Glomerular endothelial cell (primary cell): ENCODE measurements at places on chromosomes 5 and 9. TPM values are rescaled to one million over a fixed set of nuclear protein-coding genes. Genes with fewer than 3 reads are reported as not detected.

Gene GDA
- 0.05 TPM in 1 of 2 replicates, not detected in the other for total RNA-seq

DNA sequence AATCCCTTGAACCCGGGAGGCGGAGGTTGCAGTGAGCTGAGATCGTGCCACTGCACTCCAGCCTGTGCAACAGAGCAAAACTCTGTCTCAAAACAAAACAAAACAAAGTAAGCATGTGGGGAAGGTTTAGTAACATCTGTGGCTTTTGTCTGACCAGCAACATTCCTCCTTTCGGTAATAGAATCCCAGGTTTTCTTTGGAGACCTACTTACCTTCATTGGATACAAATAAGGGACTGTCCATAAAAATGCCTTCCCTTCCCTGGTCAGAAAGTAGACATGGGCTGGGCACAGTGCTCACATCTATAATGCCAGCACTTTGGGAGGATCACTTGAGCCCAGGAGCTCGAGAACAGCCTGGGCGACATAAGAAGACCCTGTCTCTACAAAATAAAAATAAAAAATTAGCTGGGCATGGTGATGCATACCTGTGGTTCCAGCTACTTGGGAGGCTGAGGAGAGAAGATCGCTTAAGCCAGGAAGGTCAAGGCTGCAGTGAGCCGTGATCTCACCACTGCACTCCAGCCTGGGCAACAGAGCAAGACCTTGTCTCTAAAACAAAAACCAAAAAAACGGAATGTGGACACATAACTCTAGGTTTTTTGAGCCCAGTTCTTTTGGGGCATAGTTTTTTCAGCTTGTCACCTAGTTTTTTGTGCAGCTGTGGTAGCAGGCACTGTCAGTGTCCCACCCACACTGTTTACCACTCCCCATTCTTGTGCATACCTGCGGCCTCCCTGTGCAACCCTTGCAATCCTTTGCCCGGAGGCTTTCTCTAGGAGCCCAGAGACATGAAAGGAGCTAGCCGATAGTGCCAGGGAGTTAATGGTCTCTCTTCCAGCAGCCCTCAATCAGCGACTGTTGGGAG is 9.0 kb upstream of the SPINK4 start:
- no peak for DNase-seq

DNA sequence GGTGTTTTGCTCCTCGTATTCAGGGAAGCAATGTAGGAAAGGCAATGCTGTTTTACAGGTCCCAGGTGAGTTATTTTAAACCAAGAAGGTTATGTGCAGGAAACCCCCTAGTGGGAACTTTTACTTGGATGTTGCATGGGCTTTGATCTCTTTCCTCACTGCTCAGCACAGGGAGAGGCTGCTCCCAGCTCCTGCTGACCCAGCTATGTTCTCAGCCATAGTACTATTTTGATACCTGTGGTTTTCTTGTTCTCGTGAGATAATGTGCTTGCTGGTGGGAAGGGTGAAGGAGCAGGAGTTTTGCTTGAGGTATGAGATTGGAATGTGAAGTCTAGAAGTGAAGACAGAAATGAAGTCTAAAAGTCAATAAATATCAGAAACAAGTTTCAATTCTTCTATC is 265.6 kb upstream of the FBXL7 start:
- DNase-seq: no peak

GRCh38 chr5:9698841-9699240 is 68.7 kb upstream of the TAS2R1 start:
- DNase-seq: no peak

Gene DND1
- total RNA-seq: 0.29 and 1.1 TPM in 2 replicates

DNA sequence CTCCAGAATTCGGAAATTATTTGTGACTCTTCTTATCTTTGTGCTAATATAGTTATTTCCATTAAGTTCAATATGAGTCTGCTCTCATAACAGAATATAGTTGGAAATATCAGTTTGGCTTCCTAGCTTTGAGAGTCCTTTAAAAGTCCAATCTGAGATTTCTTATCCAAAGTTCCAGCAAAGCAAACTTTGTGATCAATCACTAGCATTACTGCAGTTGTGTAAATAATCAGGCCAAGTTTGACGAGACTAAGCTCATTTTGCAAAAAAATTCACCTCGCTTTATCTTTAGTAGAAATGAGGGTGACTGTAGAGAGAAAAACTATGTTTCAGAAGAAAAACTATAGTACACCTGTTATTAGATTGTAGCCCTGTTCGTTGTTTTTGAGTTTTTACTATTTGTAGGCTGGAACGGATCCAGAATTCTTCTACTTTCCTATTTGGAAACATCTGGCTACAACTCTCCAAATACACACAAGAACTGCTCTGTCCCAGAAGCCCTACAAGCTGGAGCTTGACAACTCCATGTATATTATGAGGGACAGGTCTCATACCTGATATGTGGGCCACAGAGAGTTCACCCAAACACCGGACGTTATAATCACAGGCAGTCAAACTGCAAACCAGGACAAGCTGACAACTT is 47.8 kb downstream of the RAPGEF1 start:
- DNase-seq: no peak

Gene PCDHB8
- total RNA-seq: 0.34 and 0.88 TPM in 2 replicates

DNA sequence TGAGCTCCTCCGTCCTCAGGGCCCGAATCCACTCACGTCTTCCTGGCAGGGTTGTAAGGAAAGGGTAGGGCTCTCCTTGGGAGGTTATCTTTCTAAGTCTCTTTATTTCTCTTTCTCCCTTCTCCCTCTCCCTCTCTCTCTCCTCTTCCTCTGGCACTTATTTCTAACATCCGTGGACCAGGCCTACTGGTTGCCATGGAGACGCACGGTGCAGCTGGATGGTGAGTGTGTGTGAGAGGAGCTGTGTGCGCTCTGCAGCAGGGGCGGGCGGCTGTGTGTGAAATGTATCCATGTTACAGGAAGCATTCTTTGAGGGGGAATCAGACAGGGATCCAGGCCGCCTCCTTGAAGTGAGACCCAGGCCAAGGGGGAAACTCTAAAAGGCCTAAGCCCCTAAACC is 32.2 kb downstream of the PCDH1 start:
- DNase-seq: no peak

DNA sequence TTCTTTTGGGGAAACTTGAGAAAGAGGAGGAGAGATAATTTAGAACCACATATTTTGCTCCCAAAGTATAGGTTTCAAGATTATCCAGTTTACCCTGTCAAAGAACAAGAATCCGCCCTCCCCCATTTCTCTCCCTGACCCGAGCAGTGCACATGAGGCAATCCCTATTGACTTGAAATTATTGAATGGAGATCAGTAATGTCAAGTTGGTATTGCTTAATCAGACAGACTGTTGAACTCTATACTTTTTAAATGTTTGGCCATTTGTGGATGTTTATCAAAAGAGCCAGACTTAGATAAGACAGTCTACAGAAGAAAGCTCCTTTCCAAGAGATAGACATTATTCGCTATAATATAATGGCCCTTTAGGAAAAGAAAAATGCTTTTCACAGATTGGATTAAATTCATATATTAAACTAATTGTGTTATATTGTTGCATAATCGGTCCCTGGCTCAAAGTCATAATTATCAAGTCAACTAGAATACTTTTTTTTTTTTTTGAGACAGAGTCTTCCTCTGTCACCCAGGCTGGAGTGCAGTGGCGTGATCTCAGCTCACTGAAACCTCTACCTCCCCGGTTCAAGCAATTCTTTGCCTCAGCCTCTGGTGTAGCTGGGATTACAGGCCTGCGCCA is 5.3 kb downstream of the SLC25A25 start:
- no peak for DNase-seq

- DNase-seq: no peak
These were observed 201.5 kb downstream of the AUH start for GRCh38 chr9:91160181-91160580.

Gene CAMSAP1
- 22.1 and 37.7 TPM in 2 replicates for total RNA-seq

Gene PCDHB7
- total RNA-seq: 1.6 and 2.4 TPM in 2 replicates

Gene CLIC3
- total RNA-seq: 0.29 and 2.3 TPM in 2 replicates

- no peak for DNase-seq
These were observed 1.0 kb upstream of the NTMT1 start for GRCh38 chr9:129624947-129625346.
